NCI-H1105 treated with DMSO at 0.1 percent for 48 hours (cell line): ENCODE measurements at places on chromosomes 5 and 9.

- no peak for DNase-seq
Measured at GRCh38 chr9:89844075-89844474, 239.3 kb downstream of the GADD45G start.

- DNase-seq: no peak
Measured at GRCh38 chr9:18545636-18546360, 71.8 kb downstream of the ADAMTSL1 start.

- DNase-seq: no peak
Measured at GRCh38 chr9:98678244-98678842, 30.4 kb downstream of the GABBR2 start.

DNA sequence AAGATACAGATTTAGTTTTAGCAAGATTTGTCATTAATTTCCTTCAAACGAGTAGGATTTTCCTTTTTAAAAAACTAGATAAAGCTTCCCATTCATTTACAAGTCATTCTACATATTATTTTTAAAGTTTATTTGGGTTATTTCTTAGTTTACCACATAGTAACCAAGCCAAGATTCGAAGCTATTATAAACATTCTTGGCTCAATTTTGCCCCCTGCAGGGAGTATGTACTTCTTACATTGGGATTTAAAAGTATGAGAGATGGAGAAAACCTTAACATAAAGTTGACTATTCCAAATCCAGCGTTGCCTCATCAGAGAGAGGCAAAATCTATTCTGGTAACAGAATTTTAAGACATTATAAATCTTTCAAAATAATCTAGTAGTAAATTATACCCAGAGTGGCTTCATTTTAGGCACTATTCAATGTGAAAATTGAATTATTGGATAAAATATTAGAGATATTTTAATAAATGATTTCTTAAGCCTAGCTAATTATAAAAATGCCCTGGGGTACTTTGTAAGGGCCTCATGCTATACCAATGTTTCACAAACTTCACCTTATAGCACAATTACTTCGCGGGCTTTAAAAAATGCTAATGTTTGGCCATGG lies 39.1 kb downstream of the FBN2 start:
- DNase-seq: peak; percentile 29

GRCh38 chr9:79868567-79869189 lies 296.9 kb downstream of the TLE4 start:
- DNase-seq: no peak

- no peak for DNase-seq
Measured at GRCh38 chr5:72543365-72543764, 36.2 kb upstream of the ZNF366 start.

GRCh38 chr5:144304688-144305087 lies 134.0 kb downstream of the KCTD16 start:
- DNase-seq: no peak

- no peak for DNase-seq
Measured at GRCh38 chr5:154762261-154762660, 7.1 kb downstream of the LARP1 start.

- no peak for DNase-seq
Measured at GRCh38 chr9:127308652-127309434, 44.3 kb downstream of the GARNL3 start.

- DNase-seq: no peak
Measured at GRCh38 chr9:133769511-133770075, 31.4 kb upstream of the SARDH start.

GRCh38 chr9:36470643-36471290 lies 70.7 kb upstream of the RNF38 start:
- no peak for DNase-seq

DNA sequence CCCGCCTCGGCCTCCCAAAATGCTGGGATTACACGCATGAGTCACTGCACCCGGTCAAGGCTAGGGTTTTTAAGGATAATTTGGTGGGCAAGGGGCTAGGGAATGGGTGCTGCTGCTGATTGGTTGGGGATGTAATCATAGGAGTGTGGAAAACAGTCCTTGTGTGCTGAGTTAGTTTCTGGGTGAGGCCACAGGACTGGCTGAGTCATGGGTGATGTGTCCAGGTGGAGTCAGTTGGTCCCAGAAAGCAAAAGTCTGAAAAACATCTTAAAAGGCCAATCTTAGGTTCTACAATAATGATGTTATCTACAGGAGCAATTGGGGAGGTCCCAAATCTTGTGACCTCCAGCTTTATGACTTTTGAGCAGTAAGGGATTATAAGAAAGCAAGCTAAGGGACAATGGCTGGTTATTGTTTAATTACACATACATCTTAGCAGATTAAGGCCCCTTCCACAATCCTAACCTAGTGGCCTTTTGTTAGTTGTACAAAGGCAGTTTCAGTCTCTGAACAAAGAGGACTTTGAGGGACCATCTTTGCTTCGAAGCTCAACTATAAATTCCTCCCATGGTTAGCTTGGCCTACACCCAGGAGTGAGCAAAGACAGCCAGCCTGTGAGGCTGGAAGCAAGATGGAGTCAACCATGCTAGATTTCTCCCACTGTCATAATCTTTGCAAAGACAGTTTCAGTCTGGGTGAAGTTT lies 5.5 kb upstream of the AOPEP start:
- no peak for DNase-seq

- DNase-seq: no peak
Measured at GRCh38 chr5:76379855-76380254, 23.2 kb upstream of the IQGAP2 start.
